ENCODE measurements at places on chromosomes 13 and 19.

DNA sequence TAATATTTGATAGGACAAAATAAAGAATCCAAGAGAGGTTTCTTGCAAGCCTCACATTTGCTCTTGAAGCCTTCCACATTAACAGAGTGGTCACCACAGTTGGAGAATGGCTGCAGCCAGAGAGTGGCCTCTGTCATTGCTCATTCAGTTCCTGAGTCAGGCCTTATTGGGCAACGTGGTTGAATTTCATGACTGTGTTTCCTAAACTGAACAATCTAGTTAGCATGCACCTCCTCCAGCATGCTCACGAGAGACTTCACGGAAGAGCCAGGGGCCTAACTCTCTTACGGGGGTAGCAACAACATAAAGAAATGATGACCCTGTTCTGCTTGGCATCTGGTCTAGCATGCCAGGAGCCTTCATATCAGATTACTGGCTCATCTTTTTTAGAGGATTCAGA is 9.6 kb upstream of the UBL3 start:
- no peak for DNase-seq

- no peak for DNase-seq
Measured at GRCh38 chr19:49684251-49684982, 5.0 kb upstream of the ADM5 start.

- DNase-seq: no peak
Measured at GRCh38 chr19:49136771-49137171, 17.4 kb downstream of the PPFIA3 start.

DNA sequence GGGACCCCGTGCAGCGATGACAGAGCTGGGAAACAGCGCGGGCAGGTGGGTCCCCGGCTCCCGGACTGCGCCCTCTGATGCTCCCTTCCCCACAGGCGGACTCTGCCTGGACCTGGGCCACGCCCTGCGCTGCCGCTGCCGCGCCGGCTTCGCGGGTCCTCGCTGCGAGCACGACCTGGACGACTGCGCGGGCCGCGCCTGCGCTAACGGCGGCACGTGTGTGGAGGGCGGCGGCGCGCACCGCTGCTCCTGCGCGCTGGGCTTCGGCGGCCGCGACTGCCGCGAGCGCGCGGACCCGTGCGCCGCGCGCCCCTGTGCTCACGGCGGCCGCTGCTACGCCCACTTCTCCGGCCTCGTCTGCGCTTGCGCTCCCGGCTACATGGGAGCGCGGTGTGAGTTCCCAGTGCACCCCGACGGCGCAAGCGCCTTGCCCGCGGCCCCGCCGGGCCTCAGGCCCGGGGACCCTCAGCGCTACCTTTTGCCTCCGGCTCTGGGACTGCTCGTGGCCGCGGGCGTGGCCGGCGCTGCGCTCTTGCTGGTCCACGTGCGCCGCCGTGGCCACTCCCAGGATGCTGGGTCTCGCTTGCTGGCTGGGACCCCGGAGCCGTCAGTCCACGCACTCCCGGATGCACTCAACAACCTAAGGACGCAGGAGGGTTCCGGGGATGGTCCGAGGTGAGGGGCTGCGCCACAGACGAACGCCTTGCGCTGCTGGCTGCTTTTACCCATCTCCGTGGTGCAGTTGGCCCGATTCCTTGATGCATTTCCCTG is 7.8 kb upstream of the SELENOV start:
- peak; percentile 89 for DNase-seq

Data from HTR-8/SVneo (cell line).